ENCODE measurements at places on chromosomes 7 and 10.
A peak's percentile ranks its signal among the peaks of the same experiment; 100 is the strongest.

GRCh38 chr10:121079226-121079625 lies 228.1 kb downstream of the WDR11 start:
- no peak for DNase-seq

DNA sequence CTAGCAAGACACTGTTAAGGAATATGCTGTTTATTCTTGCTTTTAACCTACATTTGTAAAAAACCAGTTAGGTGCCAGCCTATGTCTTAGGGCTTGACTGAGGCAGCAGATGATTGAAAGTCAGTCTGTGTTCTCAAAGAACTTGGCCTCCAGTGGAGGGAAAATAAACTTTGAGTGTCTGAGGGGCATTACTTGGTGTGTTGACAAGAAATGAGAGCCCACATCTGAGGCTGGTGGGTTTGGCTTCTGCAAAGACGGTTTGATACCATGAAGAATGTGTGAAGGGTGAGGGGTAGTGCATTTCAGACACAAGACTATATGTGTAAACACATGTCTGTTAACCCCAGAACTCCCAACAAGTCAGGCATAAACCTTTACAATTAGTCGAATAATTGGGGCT lies 28.5 kb downstream of the CCSER2 start:
- no peak for DNase-seq

- DNase-seq, result no peak
These were observed 37.8 kb upstream of the HIBADH start for GRCh38 chr7:27700501-27700900.

- no peak for DNase-seq
These were observed 85.3 kb downstream of the GPR37 start for GRCh38 chr7:124680304-124680703.

DNA sequence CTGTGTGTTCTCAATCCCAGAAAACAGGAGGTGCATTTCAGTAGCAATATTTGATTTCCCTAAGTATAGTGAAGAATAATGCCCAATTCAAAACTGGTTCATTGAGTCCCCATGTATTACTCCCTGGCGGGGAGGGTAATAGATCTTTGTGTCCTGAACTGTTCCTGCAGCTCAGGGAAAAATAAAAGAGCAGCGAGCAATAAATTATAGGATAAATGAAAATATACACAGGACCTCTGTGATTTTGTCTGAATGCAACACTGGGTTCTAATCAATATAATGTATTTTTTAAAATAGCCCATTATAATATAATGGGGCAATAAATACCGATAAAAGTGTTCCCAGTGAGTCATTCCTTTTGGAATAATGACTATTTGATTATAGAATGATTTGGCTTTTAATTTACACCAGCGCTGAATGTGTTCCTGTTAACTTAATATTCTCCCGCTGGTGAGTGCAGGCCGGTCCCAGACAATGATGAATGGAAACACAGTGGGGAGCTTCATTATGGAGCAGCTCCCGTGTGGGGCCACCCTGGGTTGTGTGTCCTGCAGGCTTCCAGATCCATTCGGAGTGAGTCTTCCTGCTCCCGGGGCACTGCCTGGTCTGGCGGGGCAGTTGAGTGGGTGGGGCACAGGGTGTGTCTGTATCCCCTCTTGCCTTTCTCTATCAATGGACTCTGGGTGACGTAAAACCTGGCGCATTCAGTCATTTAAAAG lies 263.1 kb downstream of the ACTR3B start:
- no peak for DNase-seq

DNA sequence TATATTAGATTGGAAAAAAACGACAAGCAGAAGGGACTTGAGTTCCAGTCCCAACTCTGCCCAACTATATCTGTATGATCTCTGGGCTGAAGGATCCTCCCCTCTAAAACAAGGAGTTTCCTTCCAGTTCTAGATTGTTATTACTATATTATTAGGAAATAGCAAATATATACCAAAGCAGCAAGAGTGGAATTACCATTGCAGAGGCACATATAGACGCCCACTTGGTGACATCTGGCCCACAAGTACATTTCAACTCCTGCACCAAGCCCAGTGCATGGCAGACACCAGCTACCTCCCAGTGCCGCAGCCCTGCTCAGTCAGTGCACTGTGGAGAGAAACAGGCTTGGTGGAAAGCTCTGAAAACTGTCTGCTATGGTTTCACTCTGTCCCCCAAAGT lies 201.9 kb downstream of the FAM107B start:
- DNase-seq, result no peak

GRCh38 chr10:58282615-58283014 lies 13.7 kb downstream of the CISD1 start:
- DNase-seq, result peak; percentile 52

DNA sequence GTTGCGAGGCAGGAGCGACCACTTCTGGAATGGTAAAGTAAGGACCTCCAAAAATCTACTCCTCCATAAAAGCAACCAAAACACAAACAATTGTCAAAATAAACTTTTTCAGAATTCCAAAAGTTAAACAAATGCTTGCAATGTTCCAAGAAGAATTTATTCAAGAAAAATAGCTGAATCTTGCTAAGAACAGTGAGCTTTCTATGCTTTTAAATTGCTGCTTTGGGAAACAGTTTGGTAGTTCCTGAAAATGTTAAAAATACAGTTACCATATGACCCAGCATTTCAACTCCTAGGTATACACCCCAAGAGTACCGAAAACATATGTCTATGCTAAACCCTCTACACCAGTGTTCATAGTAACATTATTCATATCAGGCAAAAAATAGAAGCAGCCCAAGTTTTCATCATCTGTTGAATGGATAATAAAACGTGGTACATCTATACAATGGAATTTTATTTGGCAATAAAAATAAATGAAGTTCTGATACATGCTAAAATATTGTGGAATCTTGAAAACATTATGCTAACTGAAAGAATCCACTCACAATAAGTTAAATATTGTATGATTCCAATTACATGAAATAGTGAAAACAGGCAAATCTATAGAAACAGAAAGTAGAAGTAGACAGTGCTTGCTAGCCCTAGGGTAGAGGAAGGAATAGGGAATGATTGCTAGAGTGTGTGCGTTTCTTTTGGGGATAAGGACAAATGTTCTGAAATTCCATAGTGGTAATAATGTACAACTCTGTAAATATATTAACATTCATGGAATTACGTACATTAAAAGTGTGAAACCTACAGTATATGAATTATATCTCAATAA lies 57.0 kb downstream of the LRRN3 start:
- DNase-seq, result no peak

- DNase-seq, result no peak
These were observed 12.0 kb upstream of the SLC29A4 start for GRCh38 chr7:5270788-5271187.

DNA sequence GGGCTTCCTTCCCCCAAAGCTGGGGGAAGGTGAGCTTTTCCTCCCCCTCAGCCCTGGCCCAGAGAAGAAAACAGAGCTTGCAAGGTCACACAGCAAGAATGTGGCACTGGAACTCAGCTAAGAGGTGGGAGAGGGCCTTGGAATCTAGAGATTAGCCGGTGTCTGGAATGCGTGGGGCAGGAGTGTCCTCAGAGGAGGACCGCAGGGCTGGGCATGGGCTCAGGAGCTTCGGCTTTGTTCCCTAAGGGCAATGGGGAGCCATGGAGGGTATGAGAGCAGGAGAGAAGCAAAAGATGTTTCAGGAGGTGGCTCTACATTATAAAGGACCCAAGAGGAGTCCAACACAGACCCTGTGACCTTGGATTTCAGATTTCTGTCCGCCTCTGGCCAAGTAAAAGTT lies 127.2 kb upstream of the TNRC18 start:
- no peak for DNase-seq

DNA sequence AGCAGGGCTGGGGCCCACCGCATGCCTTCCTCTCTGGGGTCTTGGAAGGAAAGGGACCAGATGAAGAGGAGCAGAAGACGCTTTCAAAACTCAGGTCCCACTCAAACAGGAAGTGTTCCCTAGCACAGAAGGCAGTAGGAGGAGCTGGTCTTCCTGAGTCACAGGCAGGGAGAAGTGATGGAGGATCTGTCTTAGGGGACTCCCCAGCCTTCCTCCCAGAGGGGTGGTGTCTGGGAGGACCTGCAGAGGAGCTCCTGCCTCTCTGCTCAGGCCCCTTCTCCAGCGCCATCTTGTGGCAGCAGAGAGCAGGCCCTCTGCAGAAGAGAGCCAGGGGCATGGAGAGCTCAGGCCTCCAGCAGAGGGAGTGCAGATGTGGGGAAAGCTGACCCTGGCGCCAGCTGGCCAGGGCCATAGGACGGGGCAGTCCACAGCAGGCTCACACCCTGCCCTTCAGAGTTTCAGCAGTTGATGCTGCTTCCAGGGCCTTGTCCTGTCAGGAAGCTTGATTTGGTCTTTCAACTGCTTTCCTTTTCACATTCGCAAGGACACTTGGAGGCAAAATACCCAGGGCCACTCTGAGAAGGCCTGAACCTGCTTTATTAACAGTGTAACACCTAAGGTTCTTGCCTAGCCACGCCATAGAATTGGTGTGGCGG lies 62.2 kb upstream of the TARP start:
- DNase-seq, result peak; percentile 97

DNA sequence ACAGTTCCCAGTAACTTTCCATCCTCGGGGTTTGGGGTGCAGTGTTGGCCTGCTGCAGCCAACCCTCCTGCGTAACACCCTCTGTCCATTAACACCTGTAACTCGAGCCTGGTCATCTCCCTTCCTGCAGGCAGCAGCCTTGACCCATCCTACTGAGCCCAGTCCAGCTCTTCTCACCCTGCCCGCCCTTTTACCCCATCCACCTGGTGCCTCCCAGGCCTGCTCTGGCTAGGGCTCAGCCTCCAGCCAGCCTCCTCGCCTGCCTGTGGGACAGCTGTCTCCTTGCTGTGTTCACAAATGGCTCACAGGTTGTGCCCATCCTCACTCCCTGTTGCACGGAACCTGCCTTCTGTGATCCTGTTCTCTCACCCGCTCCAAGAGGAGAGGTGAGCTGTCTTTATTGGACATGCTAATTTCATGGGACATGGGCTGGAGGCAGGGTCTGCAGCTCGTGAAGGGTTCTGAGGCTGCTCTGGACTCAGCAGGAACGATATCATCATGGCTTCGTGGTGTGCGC lies 277.2 kb upstream of the TCERG1L start:
- DNase-seq, result no peak

- no peak for DNase-seq
These were observed 43.2 kb downstream of the CFAP46 start for GRCh38 chr10:132899054-132899750.

GRCh38 chr10:25059990-25060389 lies 43.6 kb downstream of the THNSL1 start:
- DNase-seq, result no peak

DNA sequence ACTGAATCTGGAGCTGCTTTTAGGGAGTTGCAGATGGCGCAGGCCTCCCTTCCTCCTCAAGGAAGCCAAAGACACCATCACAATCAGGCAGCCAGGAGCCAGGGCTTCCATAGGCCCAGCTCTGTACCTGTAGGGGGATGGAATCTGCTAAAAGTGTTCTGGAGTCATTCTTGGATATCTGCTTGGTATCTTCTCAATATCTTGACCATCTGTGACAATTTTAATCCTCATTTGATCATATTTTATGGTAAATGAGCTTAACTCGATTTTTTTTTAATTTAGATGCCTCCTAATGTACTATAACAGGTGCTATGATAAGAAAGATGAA lies 3.1 kb downstream of the ST7 start:
- DNase-seq, result no peak
